Fibroblast of skin of abdomen (primary cell): ENCODE measurements at places on chromosomes 7 and 10.

DNA sequence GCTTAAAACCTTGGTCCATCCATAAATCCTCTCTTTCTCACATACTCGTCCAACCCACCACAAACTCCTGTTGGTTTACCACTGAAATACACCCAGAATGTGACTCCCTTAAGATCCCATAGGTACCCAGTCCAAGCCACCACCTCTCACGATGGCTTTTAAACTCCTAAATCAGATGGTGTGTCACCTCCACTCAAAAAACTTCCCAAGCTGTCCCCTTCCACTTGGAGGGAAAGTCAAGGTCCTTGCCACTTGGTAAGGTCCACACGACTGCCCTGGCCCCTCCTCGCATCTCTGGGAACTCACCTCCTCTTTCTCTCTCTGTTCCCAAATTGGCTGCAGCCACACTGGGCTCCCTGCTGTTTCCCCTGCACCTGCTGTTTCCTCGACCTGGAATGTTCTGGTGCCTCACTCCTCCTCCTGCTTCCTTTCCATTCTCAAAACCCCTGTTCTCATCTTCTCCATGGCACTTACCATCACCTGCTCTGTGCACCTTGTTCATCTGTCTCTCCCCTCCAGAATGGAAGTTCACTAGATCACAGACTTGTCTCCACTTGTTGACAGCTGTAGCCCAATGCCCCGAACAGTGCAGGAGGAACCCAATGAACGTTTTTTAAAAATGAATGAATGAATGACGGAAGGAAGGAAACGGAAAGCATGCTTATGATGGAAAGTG lies 23.0 kb downstream of the ZFAND2A start:
- no peak for DNase-seq

DNA sequence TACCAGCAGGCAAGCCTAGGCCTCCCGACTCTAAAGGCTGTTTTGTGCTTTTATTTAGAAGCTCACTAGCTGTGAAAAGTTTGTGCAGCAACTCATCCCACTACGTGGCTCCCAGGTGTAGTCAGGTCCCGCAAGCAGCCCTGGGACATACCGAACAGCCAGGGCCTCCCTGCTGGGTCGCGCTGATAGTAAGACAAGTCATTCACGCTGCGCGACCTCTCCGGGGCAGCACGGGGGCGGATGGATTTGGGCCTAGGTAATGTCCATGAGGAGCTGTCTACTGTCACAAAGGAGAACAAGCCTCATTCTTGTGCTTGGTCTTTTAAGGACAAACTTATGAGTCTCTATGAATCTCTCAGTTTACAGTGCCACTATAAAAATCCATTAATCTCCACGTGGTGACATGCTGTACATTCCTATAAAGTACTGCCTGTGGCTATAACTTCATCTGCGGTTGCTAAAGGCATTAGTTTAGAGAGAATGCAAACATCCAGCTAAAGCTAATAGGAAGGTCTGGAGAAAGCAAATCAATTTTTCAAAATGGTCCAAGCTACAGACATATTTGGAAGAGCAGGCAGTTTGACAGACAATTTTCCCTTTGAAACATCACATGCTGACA lies 546.8 kb downstream of the PHTF2 start:
- peak; percentile 45 for DNase-seq

GRCh38 chr7:47128700-47129099 lies 453.2 kb downstream of the TNS3 start:
- no peak for DNase-seq

DNA sequence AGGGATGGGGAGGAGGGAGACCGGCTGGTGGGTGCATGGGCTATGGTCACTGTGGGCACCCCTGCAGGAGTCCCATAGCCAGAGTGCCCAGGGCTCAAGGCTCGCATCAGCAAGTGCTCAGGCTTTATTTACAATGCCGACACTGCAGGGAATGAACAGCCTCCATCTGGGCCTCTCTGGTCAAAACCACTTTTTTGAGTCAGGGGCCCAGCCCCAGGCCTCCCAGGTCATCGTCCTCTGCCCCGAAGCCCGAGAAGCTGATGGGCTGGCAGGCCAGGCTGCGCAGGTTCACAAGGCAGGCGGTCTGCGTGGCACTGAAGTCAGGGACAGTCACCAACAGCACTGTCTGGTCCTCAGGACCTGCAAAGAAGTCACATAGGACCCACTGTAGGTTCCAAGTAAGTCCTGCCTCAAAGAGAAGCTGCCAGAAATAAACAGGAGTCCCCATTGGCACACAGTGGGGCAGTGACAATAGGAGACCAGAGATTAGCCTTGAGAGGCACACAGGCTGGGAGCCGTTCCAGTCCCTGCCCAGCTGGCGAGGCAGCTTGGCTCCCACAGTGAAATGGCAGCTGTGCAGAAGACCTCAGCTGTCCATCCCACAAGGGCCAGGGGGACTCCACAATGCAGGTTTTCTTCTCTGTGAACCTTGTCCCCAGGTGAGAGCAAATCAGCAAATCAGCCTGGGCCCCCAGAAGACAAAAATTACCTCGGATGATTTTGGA lies 8.6 kb downstream of the POLD2 start:
- no peak for DNase-seq

GRCh38 chr7:148931470-148931869 lies 47.4 kb upstream of the EZH2 start:
- no peak for DNase-seq

- peak; percentile 54 for DNase-seq
These were observed 37.3 kb downstream of the FBH1 start for GRCh38 chr10:5927306-5927705.

DNA sequence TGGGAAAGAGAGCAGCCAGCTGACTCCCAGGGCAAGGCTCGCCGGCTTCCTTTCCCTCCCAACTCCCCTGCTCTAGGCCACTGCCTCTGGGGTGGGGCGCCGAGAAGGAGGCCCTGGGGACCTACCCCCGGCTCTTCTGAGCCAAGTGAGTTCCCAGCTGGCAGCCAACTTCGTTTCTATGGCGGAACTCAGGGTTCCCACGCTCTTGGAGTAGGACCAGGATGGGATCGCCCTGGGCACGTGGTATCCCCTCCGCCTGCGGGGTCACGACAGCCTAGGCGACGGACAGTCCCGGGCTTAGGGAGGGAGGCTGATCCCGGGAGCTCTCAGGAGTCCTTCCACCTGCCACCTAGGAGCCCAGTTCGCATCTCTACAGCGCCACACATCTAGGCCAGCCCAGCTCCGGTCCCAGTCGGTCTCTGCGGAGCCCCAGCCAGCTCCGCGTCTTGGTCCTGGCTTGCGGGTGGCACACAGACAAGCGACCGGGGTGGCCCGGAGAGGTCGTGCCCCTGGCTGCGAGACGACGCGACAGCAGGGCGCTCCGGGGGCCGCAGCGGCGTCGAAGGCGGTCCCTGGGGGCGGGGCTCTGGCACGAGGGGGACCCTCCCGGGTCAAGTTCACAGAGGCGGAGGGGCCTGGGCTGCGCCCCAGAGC lies 20.5 kb upstream of the GATA3 start:
- no peak for DNase-seq

- DNase-seq: no peak
These were observed 9.8 kb upstream of the ARHGAP19 start for GRCh38 chr10:97302088-97302791.

GRCh38 chr10:116728526-116729096 lies 13.8 kb downstream of the HSPA12A start:
- DNase-seq: no peak

GRCh38 chr7:91191771-91192170 lies 72.5 kb upstream of the FZD1 start:
- no peak for DNase-seq

DNA sequence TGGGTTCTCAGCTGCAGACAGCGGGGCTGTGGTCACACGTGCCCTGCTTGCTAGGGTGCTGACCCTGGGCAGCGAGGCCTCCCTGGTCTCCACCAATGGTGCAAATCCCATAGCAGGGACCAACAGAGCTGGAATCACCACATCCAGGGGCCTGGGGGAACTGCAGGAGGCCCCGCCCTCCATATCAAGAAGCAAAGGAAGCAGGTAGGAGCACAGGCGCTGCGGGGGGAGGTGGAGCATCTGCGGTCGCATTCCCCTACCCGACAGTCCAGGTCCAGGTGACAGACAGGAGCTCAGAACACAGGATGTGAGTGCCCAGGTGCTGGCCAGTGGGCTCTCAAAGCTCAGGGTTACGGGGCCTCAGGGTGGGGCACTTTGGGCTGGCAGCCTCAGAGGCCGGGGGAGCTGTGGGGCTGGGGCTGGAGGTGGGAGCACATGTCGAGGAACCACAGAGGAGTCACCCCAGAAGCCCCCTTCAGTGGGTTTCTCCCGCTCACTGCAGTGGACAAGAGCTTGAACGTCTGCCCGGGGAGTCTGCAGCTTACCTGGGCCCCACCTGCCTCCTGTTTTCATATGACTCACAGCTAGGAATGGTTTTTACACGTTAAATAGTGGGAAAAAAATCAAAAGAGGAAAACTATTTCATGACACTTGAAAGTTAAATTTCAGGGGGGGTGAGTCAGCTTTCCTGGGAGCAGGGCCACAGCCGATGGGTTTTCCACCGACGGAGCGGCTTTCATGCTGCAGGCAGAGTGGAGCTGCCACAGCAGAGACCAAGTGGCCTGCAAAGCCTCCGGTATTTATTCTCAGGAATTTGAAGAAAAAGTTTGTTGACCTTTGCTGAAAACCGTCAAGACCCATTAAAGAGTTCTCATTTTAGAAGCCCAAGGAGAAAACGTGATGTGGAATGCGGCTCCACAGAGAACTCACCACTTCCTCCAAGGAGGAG lies 148.7 kb upstream of the PPP2R2D start:
- DNase-seq: no peak

DNA sequence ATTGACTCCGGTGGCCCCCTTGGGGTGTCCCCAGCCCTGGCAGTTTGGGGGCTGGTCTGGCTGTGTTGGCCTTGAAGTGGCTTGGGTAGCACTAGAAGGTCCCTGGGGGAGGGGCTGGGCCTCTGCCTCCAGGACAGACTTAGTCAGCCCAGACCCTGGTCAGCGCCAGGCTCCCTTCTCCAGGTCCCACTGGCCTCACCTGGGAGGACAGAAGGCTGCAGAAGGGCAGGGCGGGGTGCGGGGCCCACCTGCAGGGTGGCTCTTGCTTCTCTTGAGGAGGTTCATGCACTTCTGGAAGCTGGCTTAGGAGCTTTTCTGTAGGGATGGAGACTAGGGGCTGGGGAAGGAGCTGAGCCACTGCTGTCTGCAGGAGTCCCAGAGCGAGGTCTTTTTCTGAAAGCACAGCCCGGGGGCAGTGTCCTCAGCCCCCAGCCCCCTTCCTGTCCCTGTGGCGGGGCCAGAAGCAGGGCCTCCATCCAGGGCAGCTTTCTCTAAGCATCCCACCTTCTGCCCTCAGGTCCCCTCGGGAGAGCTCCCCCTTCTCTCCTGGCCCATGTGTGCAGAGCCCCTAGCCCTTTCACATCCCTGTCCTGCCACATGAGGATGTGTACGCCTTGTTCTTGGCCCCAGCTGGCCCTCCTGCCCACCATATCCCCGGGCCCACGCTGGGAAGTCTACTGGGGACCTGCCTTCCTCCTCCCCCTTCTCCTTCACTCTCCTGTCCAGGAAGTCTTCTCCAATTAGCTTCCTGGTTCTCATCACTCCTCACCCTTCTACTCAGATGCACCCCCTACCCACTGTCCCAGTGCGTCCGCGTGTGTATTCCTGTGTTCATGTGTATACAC lies 11.0 kb downstream of the TBATA start:
- DNase-seq: no peak

GRCh38 chr10:97974526-97975525 lies 55.6 kb downstream of the CRTAC1 start:
- no peak for DNase-seq

- DNase-seq: no peak
These were observed 4.9 kb upstream of the NKX2-3 start for GRCh38 chr10:99527526-99528493.

- DNase-seq: no peak
These were observed 135.3 kb upstream of the FAM3C start for GRCh38 chr7:121531175-121532070.

- DNase-seq: no peak
These were observed 158.6 kb downstream of the NRF1 start for GRCh38 chr7:129769866-129770808.

- no peak for DNase-seq
These were observed 168.2 kb downstream of the SEPTIN7 start for GRCh38 chr7:35969066-35969465.

GRCh38 chr7:88268858-88269257 lies 37.8 kb downstream of the STEAP4 start:
- no peak for DNase-seq

GRCh38 chr10:86967481-86967941 lies 771 bp upstream of the ADIRF start:
- no peak for DNase-seq

- DNase-seq: no peak
These were observed 549 bp downstream of the GPNMB start for GRCh38 chr7:23247046-23247602.

DNA sequence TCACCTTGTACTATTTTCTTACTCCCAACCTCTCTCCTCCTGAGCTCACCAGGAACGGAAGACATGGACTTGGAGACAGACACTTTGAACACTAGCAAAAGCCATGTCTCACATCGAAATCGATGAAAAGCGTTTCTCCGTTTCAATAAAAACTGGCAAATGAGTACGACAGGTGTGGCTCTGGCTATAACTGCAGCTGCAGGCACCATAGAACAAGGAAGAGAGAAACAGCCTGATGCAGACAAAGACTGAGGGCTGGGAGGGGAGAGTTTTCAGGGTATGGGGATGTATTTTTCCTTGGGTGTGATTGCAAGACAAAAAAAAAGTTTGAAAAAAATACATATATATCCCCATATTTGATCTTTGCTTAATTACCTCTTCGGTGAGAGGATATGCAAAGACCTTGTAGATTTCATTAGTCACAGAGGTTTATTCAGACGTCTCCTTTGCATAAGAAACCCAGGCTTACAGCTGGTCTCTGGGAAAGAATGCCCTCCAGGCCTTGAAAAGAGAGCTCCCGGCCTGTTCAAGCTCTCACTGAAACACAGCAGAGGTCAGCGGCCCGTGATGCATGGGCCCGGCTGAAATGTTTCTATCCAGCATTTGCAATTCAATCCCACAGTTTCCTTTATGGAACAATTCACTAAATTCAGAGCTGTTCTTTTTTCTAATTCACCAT lies 63.1 kb downstream of the TLL2 start:
- no peak for DNase-seq
